Activated CD8-positive, alpha-beta memory T cell treated with anti-CD3 and anti-CD28 coated beads for 1 hour (primary cell): ENCODE measurements at places on chromosomes 1 and 21.

- no peak for DNase-seq
Observed at GRCh38 chr1:167861664-167862381, 52.1 kb downstream of the ADCY10 start.

DNA sequence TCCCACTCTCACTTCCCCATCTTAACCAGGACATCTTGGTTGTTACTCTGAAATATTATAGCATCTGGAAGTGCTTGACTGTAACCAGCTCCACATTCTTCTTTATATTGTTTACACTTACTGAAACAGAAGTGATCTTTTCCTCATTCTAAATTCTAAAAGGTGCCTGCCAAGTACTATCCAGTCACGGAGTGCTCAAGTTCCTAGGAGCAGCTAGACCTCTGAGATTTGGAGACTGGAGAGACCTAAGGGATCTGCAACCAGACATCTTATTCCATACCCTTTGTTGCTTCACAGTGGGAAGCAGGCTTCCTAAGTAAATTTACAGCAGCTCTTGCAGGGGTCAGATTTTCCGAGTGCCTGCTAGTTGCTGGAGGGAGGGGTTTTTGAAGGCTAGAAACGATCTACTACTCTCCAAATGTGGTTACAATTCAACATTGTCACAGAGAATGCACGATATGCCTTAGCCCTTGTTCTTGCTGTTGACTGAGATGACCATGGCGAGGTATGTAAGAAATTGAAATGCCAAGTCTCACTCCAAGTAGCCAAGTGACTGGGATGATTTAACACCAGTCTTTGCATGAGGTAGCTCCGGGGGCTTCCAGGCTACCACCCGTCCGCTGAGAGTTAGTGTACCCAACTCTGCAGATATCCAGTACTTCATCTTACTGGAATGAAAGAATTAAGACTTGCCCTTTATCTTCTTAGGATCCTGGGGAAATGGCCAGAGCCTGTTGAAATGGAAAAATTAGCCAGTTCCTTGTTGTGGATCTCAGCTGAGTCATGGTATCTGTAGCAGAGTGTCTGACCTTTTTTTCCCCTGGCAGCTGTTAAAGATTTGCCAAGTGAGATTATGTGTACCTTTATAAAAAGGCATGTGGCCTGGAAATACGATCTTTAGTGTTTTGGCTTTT is 150.8 kb downstream of the MAST2 start:
- DNase-seq = no peak

DNA sequence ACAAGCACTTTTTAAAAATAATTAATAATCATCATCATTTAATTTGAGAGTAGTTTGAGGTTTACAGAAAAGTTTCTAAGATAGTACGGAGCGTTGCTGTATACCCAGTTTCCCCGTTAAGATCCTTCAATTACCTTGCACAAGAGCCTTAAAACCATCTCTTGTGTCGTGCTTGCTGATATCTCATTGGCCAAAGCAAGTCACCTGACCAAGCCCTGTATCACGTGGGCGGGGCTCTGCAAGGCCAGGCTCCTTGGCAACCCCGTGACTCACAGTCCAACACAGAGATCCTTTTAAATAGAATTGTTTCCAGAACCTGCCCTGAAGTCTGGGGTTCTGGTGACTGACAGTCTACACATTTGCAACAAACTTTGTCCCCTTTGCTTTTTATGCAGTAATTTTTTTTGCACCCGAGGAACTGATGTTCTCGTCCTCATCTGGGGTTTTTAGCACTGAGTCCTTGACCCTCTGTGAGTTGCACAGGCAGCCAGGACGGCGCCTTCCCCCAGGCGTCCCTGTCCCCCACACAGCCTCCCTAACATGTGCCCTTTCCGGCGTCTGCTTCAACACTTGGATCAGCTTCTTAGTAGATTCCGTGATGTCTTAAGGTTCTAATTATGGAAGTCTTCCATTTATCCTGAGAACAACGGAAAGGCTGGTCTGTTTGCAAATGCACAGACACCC is 183.3 kb upstream of the TMEM51 start:
- no peak for DNase-seq

GRCh38 chr21:44421901-44422840 is 33.1 kb upstream of the LRRC3 start:
- no peak for DNase-seq

- no peak for DNase-seq
Observed at GRCh38 chr1:244761279-244761678, 74.2 kb upstream of the COX20 start.

GRCh38 chr1:228927946-228928898 is 192.9 kb downstream of the RHOU start:
- DNase-seq = no peak

DNA sequence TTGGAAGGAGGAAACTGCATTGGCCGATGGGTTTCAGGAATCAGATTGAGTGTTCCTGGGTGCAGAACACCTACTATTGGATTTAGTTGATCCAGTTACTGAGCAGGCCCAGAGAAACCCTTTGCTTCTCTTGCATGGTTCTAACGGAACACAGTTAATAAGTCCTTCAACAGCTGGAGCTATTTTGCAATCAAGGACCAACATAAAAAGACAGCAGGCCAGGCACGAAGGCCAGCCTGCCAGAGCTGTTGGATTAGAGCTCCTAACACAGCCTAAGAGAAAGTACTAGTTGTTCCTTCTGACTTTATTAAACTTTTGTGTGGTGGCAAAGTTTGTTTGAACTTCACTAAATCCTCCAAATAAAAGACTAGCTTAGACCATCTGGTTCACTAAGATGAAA is 148.0 kb upstream of the LMO4 start:
- DNase-seq = no peak

GRCh38 chr1:244801246-244801645 is 34.2 kb upstream of the COX20 start:
- DNase-seq = peak; percentile 12

DNA sequence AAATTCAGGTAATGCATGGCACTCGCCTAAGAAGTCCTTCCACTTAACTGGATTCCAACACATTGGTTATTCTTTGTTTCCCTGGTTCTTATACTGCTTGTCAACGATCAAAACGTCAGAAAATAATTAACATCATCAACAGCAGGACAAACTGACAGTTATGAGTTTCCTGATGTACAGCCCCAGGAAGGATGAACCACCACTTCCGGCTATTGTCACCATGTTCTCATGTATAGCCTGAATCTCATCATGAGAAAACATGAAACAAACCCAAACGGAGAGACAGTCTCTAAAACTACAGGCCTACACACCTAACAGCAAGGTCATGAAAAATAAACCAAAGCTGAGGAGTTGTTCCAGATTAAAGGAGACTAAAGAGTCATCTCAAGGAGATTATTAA is 60.5 kb upstream of the FBXO28 start:
- no peak for DNase-seq

GRCh38 chr1:226320930-226321329 is 12.0 kb upstream of the LIN9 start:
- DNase-seq = no peak

DNA sequence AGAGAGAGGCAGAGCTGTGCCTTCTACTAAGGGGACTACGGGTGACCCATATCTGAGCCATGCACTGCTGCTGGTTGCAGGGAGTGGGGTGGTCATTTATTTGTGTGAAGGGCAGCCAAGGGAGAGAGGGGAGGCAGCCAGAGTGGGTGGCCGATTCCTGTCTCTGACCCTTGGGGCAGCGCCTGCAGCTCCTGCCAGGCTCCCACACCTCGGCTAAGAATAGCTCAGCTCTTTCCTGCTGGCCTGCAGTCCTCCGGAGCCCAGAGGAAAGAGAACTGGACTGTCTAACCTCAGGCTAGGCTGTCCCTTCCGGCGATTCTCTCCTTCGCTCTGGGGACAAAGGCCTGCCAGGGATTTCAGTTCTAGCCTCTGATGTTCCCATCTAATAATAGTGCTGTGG is 11.6 kb upstream of the CD34 start:
- no peak for DNase-seq

DNA sequence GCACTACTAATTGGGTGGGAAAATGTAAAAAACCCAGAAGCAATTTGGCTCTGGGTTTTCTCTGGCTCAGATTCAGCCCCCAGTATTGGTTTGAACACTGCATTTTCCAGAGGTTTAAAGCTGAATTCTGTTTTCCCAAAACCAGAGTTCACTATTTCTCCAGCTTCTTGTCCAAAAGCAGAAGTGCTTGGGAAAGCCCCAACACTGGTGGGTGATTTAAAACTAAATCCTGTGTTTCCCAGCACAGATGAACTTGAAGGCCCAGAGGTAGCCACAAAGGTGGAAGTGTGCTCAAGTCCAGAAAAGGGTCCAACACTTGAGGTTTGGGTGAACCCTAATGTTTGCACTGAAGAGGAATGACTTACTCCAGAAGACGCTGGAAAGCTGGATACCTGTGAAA is 678 bp downstream of the MCM3AP start:
- no peak for DNase-seq

- DNase-seq = no peak
Observed at GRCh38 chr1:5892329-5892728, 99.9 kb downstream of the NPHP4 start.

DNA sequence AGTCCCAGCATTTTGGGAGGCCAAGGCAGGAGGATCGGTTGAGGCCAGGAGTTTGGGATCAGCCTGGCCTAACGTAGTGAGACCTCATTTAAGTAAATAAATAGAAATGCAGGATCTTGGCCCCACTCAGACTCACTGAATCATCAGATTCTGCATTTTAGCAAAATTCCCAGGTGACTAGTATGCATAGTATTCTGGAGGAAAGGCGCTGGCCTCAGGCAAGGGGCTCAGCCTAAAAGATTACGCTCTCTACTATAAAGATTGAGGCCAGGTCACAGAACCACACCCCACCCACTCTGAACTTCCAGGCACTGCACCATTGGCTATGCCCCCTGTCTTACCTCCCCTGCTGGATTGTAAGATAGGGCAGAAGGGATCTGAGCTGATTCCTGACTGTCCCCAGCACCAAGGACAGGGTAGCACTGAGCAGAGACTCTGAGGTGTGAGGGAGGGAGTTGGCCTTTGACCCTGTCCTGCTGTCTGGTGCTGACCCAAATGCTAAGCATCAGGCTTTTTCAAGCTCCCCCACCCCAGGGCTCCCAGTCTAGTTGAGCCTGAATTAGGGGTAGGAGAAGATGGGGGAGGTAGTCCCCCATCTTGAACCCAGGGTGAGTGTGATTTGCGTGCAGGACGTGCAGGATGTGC is 2.7 kb downstream of the FOXE3 start:
- DNase-seq = no peak

DNA sequence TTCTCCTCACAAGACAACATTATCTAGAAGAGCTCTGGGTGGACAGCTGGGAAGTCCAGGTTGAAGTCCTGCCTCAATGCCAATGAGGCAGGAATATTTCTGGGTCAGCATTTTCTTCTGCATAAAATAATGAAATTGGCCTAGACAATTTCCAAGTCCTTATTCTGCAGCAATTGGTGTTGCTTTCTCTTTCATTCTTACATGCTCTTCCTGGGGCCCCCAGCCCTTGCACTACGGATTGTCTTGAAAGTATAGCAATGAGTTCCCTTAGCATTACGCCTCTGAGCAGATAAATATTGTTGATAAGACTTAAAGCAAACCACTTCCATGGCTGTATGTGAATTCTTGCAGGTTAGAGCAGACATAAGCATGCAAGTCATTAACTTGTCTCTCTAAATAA is 188.5 kb downstream of the TGFBR3 start:
- DNase-seq = no peak
